Stimulated activated effector memory CD8-positive, alpha-beta T cell treated with anti-CD3 and anti-CD28 coated beads, Interleukin-12 subunit alpha, Interleukin-12 subunit beta, amount 100 ng/mL, for 72 hours (primary cell): ENCODE measurements at places on chromosomes 1 and 21.
A peak's percentile ranks its signal among the peaks of the same experiment; 100 is the strongest.

DNA sequence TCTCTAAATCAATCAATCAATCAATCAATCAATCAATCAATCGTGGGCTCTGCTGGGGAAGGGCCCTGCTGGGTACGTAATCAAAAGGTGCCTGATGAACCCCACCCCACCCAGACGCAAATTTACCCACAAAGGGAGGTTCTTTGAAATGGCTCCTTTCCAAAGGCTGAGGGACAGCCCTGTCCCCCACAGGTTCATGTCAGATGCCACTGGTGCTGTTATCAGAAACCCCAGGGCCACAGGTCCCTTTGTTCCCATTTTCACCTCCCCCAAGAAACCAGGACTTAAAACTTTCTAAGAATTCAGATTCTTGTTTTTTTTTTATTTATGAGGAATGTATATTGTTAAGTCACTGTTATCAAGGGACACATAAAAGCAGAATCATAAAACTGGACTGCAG, 14.2 kb downstream of the CHRNB2 start:
- no peak for DNase-seq

DNA sequence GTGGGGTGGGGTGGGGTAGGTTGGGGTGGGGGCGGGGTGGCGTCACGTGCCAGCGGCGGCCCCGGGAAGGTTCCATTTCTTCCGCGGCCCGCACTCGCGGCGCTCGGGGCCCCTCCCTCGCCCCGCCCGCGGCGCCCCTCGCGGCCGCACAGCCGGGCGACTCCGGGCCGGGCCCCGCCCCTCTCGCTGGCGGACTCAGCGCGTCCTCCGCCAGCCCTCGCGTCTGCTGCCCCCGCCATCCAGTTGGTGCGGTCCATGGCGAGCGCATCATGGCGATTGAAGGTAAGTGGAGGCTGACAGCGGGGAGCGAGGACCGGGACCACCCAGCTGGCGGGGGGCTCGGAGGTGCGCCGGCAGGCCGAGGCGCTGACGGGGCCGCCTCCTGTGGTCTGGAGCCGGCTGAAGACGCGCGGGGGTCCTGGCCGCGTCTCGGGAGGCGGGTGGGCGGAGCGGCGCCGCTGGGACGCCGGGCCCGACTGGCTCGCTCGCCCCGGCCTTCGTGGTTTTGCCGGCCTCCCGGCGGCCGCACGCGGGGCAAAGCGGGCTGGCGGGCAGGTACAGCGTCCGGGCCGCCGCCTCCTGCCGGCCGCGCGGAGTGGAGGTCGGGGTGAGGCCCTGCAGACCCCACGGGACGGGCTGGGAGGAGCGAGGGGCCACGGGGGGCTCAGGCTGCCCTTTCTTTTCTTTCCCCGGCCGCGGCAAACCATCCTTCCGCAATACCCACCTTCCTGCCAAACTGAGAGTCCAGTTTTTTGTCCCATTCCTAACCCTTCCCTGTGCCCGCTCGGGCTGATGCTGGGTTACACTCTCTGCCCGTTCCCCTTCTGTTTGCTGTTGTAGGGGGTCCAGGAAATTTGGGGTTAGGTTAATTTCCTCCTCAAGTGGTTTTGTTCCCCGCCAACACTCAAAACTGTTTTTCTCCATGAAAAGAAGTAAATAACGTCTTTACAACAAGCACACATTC, at the start of gene SYT14:
Gene SYT14, plus strand, starts transcription at position 222 of the 964 bp plus-strand sequence. Its CDS starts 48 bp downstream, at position 270.
- DNase-seq: no peak

DNA sequence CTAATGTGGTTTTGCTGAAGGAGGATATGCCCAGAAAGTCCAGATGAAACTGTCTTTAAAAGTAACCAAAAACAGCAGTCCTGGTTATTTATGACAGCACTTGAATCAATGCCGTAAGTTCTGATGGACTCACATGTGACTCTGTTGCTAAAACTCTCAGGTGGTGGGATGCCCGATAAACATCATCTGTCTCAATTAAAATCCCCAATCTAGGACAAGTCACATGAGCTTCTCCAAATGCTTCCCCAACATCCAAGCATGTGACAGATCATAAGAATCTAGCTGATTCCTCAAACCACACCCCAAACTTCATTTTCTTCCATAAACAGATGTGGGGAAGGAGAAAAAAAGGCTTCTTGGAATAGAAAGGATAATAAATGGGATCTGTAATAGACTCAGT, 786 bp upstream of the CTSK start:
- no peak for DNase-seq

DNA sequence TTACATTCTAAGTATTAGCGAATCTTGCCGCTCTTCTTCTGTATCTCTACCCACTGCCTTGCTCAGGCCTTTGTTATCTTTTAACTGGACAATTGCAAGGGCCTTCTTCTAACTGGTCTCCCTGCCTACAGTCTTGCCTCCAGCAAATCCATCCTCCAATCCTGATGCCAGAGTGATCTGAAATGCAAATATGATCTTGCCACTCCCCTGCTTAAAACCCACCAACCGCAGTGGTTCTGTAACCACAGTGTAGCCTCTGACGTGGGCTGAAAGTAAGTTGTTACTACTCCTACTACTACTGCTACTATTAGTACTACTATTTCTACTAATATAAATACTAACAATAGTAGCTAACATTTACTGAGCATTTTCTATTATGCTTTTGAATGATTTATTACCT, 12.4 kb downstream of the MOV10 start:
- no peak for DNase-seq

DNA sequence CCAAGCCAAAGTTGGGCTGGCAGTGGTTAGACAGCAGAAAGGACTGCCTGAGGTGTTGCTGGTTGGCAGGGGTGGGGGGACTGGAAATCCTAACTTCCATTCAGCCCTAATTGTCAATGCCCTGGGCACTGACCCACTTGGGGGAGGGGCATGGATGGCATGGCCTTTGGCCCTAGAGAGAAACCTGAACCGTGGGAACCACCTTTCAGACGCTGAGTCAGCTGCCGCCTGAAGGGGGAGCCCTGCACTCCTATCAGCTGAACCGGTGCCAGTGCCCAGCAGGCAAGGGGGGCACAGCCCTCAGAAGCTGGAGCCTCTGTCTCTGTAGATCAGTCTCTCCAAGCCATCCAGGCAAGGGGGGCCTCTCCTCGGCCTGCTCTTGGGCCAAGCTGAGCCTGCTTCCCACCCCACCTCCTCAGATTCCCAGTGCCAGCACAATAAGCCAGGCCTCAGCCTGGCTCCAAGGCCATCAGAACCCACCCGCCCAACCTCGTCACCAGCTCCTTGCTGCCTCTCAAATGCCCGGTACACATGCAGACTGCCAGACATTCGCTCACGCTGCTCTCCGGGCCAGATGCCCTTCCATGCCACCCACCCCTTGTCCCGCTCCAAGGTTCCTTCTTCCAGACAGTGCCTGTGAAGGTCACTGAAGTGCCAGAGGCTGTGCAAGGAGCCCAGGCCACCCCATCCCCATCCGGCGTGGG, 11.6 kb downstream of the TINAGL1 start:
- peak; percentile 77 for DNase-seq

DNA sequence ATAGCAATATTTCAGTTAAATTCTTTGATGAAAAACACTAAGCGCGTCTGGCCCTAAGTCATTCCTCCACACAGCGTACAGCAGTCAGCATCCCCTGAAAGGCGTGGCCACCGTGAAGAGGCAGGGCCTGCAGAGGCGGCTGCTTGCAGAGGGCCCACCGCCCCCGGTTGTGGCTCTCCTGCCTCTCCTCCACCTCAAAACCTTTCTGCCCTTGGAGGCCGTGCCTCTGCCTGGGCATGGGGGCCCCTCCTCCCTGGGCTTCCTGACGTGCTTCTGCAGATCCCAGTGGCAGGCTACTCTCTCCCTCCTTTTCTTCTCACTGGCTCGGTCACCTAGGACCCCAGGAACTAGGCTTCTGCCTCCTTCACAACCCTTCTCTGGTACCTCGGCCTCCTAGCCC, 16.2 kb downstream of the CLSTN1 start:
- no peak for DNase-seq

DNA sequence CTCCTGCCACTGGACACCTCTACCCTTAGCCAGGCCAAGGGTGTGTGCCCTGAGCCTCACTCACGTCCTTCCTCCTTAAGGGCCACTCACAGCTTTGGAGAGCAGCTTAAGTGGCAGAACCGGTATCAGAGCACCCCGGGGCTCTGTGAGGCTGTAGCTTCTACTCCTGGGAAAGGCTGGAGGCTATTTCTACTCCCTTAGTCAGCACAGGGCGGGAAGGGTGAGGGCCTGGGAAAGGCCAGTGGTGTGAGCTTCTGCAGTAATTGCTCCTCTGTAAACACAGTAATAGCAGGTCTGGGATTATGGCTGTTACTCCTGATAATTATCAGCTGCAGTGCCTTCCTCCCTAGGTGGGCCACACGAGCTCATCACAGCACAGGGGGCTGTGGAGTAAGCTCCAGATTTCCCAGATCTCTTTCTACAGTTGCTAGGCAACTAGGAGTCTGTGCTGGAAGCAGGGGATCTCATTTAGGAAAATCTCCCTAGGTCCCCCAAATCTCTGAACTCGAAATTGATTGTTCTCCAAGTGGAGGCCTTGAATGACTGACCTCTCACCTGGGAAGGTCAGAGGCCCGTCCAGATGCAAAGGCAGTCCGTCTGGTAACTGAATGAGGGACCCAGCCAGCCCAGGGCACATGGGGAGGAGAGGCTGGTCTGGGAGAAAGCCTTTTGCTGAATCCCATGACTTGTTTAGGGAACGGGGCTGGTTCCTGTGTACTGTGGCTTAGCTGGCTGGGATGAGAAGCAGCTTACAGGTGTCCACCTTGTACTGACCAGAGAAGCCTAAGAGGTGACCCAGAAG, 29.3 kb downstream of the IER5 start:
- DNase-seq: no peak

DNA sequence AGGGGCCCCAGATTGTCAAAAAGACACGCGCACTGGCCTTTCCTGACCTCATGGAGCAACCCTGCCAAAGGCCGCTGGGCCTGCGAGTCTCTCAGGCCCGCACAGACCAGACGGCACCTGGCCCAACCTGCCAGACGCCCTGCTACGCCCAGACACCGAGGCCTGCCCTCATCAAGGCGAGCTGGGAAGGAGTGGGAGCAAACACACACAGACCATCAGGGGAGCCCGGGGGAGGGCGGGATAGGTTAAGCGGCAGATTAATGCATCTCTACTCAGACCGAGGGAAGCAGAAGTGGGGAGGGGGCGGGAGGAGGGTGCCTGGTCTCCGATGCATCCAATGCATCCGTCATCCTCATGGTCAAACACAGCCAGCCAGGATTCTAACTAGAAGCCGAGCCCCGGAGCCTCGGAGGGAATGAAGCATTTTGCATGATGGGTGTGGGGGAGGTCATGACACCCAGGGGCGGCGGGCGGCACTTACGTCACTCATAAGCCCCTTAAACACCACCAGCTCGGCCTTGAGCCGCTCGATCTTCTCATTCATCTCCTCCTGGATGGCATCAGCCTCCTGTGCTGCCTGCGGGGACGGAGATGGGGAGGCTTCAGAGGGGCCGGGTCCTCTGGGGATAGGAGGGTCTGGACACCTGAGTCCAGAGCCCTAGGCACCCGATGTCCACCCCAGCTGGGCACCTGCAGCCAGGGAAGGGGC, 17.0 kb upstream of the ALDH4A1 start:
- no peak for DNase-seq

DNA sequence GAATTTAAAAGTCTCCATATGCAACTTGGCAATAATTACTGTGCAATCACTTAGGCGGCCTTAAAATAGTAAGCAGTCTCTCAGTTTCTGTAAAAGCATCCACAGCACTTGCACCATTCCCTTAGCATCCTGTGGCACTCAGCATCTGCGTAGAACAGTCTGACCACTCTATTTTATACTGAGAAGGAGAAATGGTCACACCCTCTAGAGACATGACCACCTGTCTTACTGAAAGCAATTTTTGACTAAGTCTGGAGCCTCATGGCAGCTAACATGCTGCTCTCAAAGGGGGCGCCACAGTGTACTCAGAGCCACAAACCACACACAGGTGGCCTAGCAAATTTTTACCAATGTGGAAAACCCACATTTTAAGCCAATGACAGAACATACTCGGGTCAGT, 62.0 kb downstream of the KCNK1 start:
- no peak for DNase-seq

- DNase-seq: no peak
These were observed 141.7 kb upstream of the EDN2 start for GRCh38 chr1:41626146-41626545.

DNA sequence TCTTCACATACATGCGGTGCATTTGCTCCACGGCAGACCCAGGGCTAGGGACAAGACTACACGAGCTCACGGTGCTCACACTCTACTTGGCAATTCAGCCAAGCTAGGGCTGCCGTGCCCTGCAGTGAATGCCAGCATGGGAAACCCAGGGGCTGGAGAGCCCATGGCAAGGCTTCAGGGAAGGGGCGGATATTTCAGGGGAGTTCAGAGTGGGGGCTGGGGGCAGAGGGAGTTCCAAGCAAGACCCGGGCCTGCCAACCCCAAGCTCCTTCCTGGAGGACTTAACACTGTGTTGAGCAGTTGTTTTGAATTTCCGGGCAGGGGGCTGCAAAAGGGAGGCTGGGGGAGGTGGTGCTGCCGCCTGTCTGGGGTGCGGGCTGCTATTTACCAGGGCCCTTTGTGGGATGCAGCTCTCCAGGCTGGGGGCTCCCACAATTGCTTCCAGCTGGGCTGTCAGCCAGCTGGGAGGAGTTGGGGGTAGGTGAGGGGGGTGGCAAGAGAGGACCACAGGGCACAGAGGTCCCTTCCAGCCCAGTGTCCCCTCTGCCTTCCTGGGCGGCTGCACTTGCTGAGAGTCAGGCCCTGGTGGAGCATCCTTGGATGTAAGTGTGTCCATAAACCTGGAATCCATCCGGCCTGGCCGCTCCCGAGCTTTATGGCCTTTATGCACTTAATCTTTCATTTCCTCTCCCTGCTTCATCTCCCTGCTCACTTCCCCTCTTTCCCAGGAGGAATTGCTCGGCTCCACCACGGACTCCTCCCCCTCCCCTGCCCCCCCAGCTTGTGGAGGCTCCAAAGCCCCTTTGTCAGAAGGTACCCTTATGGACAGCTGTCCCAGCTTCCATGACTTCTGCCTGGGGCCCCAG, 55.8 kb upstream of the SSBP3 start:
- no peak for DNase-seq

DNA sequence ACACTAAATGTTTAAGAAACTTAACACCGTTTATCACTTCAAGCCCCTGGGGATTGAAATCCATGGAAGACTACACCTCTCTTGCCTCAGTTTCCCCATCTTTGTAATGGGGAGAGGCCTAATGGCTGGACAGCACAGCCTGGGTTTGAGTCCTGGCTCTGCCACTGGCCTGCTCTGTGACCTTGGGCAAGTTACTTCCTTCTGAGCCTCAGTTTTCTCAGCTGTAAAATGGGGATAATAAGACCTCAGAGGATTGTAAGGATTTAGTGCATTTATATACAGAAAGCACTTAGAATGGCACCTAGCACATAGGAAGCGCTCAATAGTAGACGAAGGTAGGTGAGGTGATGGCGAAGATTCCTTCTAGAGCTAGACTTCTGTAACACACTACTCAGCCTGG, 5.5 kb downstream of the AGTRAP start:
- no peak for DNase-seq

GRCh38 chr1:25668931-25669573, 52.5 kb downstream of the MAN1C1 start:
- no peak for DNase-seq
